ENCODE measurements at places on chromosomes 7 and 10.
A peak's percentile ranks its signal among the peaks of the same experiment; 100 is the strongest.

GRCh38 chr10:131113709-131114291 is 197.7 kb downstream of the TCERG1L start:
- no peak for DNase-seq

- no peak for DNase-seq
Observed at GRCh38 chr7:43721193-43721806, 8.0 kb downstream of the COA1 start.

DNA sequence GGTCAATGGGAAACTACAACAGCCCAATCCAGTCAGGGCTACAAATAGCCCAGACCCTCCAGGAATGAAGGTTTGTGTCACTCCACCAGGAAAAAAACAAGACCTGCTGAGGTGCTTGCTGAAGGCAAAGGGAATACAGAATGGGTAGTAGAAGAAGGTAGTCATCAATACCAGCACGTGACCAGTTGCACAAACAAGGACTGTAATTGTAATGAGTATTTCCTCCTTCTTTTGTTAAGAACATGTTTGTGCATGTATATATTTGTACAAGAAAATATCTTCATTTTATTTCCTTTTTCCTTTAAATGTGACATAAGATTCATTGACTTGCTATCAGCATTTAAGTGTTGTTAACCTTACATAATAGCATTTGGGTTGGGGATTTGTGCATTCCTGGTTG is 229.3 kb downstream of the IMMP2L start:
- DNase-seq: no peak

- DNase-seq: no peak
Observed at GRCh38 chr7:2945171-2945570, 98.5 kb downstream of the CARD11 start.

- DNase-seq: no peak
Observed at GRCh38 chr10:116699471-116700150, 42.8 kb downstream of the HSPA12A start.

DNA sequence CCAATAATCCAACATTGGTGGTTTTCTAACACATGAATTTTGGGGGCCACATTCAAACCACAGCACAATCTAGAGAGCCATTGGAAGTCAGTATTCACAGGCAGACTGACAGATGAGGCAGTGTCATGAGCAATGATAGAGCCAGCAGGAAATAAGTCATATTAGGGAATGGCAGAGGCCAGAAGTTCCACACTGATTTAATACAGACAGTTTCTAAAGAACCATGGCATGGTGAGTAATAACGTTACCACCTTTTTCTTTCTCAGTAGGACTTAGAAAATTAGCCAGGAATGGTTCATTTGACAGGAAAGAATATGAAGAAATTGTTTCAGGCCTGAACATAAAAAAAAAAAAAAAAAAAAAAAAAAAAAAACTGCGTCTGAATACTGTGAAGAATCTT is 210.3 kb downstream of the GPAM start:
- DNase-seq: no peak

- DNase-seq: no peak
Observed at GRCh38 chr10:71353639-71354038, 34.6 kb downstream of the SLC29A3 start.

DNA sequence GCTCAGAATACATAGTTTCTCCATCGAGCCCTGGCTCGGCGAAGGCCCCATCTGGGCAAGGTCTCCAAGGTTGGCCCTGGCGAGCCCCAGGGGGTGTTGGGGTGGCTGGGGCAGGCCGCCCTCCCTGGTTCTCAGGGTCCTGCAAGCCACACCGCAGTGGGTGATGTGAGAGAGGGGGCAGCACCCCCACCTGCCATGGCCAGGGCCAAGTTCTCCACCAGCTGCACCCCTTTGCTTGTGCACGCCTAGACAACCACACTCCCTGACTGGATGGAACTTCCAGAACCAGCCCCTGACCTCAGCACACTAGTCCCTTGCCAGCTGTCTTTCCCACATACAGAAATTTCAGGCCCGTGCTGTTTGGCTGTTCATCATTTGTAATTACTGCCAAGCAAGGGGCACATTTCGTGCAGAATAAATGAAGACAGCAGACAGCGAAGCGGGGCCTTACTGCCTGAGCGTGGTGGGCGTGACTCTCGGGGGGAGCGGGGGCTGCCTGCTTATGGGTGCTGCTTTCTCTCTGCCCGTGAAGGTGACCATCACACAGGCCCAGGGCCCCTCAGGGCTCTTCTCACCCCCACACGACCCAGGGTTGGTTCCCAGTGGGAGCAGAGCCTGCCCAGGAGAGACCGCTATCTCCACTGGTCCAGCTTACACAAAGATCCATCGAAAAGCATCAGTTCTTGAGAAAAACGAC is 85.9 kb downstream of the ADARB2 start:
- DNase-seq: no peak

- DNase-seq: no peak
Observed at GRCh38 chr7:155807789-155808548, 4.3 kb downstream of the SHH start.

- no peak for DNase-seq
Observed at GRCh38 chr7:137547485-137547884, 204.0 kb upstream of the PTN start.

DNA sequence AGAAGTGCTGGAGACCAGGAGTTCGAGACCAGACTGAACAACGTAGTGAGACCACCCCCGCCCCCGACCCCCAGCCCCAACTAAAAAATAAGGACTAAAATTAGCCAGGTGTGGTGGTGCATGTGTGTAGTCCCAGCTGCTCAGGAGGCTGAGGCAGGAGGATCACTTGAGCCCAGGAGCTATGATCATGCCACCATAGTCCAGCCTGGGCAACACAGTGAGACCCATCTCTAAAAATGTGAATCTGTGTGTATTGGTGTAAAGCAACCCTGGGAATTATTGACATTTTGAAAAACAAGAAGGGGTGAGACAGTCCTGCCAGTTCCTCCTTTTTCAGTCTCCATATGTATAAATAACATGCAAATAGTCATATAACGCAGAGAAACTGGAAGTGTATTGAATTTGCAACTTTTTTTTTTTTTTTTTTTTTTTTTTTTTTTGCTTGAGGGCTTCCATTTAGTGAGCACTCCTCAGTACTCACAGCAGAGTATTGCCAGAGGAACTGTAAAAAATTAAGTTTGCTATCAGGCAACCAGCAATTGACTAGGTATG is 3.4 kb upstream of the ITGB1 start:
- DNase-seq: no peak

GRCh38 chr10:33208166-33208565 is 126.3 kb downstream of the NRP1 start:
- no peak for DNase-seq

GRCh38 chr10:5293691-5294550 is 70.8 kb upstream of the UCN3 start:
- peak; percentile 97 for DNase-seq

DNA sequence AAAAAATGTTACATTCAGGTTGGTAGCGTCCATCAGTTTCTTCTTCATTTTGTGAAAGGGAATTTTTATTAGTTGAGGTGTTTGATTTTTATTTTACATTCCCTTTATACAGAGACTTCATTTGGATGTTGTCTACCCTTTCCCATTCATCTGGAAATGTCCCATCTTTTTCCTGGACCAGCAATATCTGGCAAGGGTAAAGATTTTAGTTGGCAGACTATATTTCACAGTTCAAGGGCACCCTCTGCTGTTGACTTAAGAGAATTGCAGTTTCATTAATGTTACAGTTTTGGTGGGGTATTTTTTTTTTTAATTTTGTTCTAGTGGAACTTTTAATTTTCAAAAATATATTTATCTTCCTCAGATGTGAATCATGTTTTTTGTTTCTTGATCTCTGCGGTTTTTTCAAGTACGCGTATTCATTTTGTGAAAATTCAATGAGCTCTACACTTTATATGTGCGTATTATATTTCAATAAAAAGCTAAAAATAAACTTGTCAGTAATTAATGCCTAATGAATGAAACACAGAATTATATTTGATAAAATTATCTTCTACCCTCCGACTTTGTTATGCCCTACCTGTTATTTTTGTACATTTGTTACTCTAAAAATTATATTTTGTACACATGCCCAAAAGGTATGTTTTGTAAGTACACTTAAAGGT is 97.9 kb upstream of the KLF14 start:
- no peak for DNase-seq

DNA sequence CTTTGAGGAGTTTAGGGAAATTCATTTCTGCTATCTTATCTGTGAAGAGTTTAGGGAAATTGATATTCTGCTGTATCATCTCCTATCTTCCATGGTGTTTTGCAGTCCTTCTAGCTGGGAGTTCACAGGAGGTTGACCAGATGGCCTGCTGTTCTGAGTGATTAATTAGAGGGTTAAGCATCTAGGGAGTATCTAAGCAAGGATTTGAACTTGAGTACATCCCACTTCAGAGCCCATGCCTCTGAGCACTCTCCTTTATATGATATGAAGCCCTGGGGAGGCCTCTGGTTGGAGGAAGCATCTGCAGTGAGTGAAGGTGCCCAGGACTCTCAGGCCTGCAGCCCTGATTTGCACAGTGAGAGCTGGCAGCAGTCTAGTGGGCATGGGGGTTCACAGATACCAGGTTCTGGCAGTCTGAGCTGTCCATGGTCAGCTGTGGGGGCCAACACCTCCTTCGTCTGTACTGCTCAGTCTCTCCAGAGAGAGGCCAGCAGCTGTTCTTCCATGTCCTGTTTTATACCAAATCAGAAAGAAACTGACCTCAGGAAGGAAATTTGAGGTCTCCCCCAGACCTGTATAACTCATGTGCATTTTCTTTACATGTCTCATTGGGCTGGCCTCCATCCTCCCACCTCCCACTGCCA is 156.9 kb downstream of the PLCE1 start:
- DNase-seq: no peak

GRCh38 chr10:33326933-33327332 is 7.5 kb downstream of the NRP1 start:
- DNase-seq: no peak

DNA sequence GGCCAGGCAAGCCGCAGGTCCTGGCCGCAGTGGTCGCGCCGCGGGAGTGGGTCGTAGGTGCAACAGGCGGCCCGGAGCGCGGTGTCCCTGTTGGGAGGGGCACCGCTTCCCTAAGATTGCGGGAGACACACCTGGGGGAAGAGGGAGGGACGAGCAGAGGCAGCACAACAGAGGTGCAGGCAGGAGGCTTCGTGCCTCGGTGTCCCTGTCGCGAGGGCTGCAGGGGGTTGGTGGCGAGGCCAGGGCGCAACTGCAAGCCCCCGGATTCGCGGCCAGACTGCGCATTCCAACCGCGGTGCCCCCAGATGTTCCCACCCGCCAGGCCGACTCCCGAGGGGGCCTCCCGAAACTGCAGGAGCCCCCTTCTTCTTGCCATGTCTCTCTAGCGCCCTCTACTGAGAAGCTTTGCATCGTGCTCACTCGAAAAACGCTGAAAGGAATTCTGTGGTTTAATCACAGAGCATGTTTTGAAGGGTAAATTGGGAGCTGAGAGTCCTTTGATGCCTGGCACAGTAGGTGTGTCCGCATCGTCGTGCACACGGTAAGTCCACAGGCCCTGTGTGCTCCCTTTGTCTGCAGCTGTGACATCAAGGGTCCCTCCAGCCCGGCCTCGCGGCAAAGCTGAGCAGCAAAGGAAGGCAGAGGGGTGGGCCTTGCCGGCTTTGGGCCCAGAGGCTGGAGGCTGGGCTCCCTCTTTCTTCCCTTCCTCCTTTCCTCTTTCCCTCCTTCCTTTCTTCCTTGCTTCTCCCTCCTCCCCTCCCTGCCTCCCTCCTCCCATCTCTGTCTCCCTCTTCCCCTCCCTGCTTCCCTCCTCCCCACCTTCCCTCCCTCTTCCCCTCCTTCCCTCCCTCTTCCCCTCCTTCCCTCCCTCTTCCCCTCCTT is 6.2 kb upstream of the MBL2 start:
- DNase-seq: peak; percentile 75

GRCh38 chr10:9828110-9828509 is 1189.6 kb upstream of the CELF2 start:
- no peak for DNase-seq

DNA sequence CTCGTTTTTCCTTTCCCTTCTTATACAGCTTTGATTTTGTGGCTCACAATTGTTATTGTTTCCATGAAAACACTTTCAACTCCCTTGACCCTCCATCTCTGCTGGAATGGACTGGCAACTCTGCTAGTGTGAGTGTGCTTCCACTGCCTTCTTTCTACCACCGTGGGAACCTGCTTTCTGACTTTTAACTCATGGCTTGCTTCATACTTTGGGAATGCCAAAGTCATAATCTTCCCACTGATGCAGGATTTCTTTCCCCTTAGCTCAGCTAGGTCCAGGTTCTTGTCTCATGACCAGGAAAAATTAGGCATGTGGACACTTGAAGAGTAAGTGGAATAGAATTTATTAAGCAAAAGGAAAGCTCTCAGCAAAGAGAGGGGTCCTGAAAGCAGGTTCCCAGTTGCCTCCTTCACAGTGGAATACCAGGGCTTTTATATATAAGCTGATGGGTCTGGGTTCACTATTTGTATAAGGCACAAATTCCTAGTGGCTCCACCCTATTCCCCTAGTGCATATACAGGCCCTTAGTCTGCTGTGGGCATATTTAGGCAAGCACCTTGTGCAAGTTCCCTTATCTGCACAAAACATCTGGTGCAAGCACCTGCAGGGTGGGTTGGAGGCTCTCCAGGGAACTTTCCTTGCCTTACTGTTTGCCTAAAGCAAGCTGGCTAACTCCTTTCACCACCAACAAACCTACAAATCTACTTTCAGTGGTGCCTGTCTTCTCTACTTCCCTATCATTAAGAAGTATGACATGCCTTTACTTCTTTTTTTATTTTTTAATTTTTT is 119.5 kb downstream of the CFAP58 start:
- no peak for DNase-seq

GRCh38 chr10:28601012-28601411 is 68.1 kb downstream of the WAC start:
- no peak for DNase-seq

DNA sequence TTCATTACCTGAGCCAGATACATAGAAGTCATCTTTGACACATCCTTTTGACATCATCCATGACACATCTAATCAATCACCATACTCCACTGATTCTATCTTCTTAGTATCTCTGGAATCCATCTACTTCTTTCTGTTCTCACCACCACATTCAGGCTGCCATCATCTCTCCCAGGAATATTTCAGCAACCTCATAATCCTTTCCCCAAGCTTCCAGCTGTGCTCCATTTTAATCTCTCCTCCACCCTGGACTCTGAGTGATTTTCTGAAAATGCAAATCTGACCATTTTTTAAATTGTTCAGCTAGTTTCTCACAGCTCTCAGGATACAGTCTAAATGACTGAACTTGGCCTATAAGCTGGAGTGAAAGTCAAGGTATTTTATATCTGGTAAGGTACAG is 2.5 kb upstream of the BTRC start:
- DNase-seq: no peak

DNA sequence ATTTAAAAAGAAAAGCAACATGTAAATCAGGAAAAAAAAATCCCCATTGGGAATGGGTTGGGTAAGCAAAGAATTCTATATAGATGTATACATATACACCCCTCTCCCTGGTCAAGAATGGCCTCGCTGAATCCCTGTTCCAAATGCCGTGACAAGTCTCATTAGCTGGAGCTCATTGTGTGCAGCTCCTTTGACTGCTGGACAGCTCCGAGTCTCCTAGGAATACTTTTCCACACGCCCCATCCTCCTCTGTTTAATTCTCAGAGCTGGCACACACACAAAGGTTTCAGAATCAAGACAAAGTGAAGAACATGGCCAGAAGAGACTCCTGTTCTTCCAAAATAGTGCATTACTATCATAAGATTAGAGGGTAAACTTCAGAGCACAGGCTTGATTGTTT is 130.9 kb upstream of the MKLN1 start:
- no peak for DNase-seq
